ENCODE measurements at places on chromosomes 1 and 21.

DNA sequence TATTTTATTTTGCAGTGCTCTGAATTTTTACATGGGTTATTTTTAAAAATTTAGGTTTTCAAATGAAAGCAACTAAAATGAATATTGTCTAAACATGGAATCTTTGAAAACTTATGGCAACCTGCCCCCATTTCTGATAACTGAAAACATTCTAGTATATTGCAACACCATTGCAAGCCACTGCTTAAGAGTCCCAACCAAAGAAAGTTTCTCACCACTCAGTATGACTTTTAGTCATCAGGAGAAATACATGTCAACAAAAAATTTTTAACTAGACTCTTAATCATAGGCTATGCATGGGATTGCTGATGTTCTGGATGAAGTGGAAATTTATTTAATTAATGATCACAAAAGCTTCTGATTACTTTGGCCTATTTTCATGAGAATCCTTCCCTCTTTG is 112.1 kb downstream of the TNFSF18 start:
- no peak for DNase-seq

GRCh38 chr21:20004367-20004766 is 993.8 kb upstream of the NCAM2 start:
- DNase-seq = no peak

- DNase-seq = no peak
Measured at GRCh38 chr1:92619466-92620189, 132.9 kb upstream of the GFI1 start.

GRCh38 chr1:193325771-193326170 is 139.4 kb upstream of the B3GALT2 start:
- DNase-seq = peak; percentile 26

DNA sequence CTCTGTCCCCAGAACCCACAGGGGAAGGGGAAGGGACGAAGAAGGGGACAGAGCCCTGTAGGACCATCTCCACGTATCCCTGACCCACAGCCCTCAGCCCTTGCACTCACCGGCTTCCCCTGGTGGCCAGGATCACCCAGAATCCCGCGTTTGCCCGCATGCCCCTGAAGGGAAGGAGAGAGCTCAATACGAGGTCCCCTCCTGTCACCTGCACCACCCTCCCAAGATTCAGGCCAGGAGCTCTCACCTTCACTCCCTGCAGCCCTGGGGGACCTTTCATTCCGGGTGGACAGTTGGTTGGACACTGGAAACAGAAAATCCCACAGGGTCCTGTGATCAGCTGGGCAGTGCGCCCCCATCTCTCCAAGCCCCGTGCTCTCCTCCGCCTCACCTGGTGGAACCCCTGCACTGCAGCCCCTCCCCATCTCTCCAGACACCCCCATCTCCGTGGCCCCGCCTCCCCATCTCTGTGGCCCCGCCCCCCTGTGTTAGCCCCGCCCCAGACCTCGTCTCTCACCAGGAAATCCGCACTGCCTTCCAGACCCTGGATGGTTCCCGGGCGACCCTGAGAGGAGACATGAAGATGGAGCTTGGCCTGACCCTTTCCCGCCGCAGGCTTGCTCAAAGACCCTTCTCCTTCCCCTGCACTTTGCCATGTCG is 6.0 kb downstream of the COL9A2 start:
- DNase-seq = no peak

GRCh38 chr1:57067863-57068262 is 102.0 kb upstream of the C8B start:
- DNase-seq = no peak

DNA sequence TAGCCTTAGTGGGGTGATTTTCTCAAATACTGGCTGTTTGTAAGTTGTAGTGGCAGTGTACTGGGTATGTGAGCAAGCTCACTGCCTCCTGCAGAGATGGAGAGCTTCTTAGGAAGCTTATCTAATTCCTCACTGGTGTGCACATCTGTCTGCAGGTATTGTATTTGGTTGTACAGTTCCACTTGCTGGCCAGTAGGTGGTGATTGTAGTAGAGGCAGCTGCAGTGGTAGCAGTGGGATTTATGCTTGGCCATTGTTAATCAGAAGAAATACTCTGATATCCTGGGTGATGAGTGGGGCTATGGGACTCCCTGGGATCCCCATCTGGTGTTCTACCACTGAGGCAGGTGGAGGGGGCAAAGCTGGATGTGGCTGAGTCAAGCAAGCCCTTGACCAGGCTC is 276.1 kb upstream of the SPAG17 start:
- DNase-seq = no peak

DNA sequence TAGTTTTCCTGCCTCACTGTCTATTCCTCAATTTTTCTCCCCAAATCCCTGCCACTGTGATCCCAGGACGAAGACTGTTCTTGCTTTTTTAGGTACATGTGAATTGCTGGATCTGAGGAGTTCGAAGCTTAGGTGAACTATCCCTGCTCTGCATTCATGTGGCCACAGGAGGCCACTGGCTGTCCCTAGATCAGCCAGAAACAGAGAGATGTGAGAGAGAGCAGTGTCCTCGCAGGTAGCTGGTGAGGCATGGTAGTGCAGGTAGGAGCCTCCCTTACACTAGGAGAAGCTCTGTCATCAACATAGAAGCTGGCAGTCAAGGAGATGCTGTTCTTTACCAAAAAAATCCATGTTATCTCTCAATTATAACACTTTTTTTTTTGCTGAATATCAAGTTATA is 71.5 kb downstream of the USP24 start:
- DNase-seq = no peak

GRCh38 chr1:167199656-167200055 is 21.0 kb upstream of the POU2F1 start:
- no peak for DNase-seq

DNA sequence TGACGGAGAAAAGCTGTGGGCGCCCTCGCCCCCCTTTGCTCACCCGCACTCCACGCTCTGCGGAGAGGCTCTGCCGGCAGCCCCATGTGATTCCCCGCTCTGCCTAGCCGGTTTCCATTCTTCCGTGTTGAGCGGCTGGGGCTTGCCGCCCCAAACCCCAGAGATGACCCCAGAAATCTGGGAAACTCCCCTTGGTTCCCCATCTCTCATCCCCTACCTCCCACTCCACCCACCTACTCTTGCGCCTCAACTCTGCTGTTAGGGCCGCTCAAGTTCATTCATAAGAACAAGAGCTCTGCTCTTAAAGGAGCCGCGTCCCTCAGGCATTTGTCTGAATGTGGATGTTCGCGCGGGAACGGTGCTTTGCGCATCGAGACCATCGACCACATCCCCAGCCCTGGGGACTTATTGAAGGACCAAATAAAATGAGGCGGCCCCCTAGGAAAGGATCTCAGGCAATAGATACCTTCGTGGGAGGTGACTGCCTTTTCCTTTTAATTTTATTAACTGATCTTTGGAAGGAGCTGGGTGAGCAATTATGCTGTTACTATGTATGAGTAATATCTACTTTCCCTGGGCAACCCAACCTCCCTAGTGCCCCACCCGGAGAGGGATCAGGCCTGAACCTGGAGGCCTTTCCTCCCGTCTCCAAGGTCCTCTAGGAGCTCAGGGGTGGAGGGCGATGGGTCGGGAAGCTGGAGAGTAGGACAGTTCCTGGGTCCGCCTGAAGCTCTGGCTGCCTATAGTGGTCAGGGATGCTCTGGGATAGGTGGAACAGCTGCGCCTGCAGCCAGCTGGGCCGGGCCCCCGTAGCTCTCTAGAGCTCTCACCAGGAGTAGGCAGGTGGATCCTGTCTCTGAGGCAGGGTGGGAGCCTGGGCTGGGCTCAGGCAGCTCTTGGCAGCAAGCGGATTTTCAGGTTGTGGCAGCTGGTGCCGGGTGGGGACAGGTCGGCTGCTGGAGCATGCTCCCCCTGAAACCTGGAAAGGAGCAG is 898 bp downstream of the MFSD2A start:
- peak; percentile 74 for DNase-seq

GRCh38 chr1:211324992-211325775 is 1.4 kb upstream of the TRAF5 start:
- no peak for DNase-seq

- peak; percentile 32 for DNase-seq
Measured at GRCh38 chr1:208189183-208189582, 55.0 kb downstream of the PLXNA2 start.

GRCh38 chr1:1332031-1332755 is 1.1 kb downstream of the TAS1R3 start:
- no peak for DNase-seq

- DNase-seq = no peak
Measured at GRCh38 chr21:45558044-45558721, 15.9 kb upstream of the SLC19A1 start.

- peak; percentile 60 for DNase-seq
Measured at GRCh38 chr1:91282695-91283420, 121.8 kb downstream of the HFM1 start.

- DNase-seq = no peak
Measured at GRCh38 chr1:222068101-222068500, 326.2 kb upstream of the DUSP10 start.

DNA sequence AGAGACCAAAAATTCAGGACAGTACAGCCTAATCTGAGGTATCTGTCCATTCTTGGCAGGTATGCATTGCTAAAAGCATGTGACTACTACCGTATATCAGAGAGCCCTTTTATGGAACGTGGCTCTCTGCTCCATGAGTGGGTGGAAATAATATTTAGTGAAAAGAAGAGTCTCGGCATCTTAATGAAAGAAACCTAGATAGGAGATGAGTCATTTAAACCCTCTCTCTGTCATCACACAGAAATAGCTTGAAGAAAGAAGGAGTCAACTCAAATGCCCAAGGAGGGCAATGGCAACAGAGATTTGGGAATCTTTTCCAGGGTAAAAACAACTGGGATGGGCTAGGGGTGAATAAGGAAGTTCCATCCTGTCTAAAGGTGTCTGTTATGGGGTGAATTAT is 528.2 kb downstream of the SMYD3 start:
- peak; percentile 23 for DNase-seq

- no peak for DNase-seq
Measured at GRCh38 chr1:111454859-111455641, 5.8 kb downstream of the ATP5PB start.

DNA sequence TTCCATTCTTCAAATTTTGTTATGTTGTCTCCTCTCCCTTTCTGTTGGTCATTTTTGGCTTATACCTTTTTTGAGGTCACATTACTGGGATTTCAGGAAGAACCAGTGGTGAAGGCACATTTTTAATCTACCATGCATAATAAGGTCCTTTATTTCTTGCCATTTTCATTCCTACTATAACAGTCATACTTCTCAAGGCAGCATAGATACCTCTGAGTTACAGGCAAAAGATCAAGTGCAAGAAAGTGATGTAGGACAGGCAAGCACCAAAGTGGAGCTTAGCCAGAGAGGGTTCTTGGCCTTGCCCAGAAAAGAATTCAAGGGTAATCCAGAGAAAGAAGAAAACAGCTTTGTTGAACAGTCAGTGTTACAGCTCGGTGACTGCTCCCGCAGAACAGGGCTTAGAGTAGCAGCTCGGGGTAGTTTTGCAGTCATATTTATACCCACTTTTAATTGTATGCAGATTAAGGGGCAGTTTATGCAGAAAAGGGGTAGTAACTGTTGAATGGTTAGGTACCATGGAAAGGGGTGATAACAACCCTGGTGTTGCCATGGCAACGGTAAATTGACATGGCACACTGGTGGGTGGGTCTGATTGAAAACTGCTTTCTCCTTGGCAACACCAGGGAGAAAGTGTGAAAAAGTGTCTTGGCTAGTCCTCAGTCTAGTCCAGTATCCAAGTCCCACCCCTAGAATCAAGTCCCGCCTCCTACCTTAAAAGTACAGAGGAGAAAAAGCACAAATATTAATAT is 39.6 kb upstream of the DOCK7 start:
- DNase-seq = peak; percentile 24

DNA sequence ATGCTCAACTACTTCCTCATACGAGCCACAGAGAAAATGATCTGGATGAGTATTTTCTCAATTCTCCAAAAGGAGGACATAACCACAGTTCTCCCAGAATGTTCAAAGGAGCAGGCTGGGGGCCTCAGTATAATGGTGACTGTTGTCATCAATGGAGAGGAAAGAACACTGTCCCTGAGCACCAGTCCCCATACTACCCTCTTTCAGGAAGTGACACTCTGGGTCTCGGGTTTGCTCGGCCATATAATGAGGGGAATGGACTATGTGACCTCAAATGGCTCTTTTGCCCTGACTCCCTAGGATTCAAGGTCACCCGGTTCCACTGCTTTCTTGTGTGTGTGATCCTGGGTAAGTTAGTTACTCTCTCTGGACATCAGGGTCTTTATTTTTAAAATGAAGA is 22.8 kb downstream of the SLC9A1 start:
- DNase-seq = no peak

GRCh38 chr1:10860682-10861081 is 64.2 kb upstream of the CASZ1 start:
- DNase-seq = no peak

- no peak for DNase-seq
Measured at GRCh38 chr1:242449661-242450060, 74.8 kb downstream of the PLD5 start.

GRCh38 chr1:201955729-201956143 is 433 bp downstream of the TIMM17A start:
- no peak for DNase-seq

GRCh38 chr21:41966872-41967621 is 13.2 kb upstream of the C2CD2 start:
- no peak for DNase-seq

DNA sequence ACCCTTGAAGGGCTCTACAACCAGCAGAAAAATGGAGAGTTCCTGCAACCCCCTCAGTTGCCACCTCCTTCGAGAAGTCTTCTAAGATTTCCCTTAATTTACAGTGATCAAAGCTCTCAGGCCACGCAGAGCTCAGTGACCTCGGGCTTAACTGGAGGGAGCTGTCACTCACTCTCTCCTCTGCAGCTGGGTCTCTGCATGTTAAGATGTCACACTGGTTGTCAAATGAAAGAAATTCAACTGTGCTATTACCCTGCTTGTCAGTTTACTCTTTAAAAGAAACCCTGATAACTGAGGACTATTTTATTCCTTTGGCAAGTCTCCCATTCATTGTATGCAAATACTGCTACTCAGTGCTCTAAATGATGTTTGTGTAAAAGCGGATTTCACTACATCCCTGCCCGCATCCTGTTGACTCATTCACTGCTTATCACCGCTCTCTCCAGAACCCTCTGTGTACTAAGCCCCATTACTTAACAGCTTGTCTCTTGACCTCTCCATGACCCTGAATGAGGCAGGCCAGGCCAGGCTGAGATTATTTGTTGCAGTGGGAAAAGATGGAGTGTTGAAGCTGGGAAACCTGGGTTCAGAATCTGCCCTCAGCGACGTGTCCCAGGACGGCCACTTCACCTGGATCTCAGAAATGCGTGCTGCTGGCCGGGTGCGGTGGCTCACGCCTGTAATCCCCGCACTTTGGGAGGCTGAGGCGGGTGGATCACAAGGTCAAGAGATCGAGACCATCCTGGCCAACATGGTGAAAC is 13.7 kb downstream of the DHRS3 start:
- peak; percentile 97 for DNase-seq

GRCh38 chr21:39345440-39345839 is 3.4 kb downstream of the HMGN1 start:
- DNase-seq = no peak

Measured in EL (cell line).